ENCODE measurements at places on chromosomes 3 and 15.

DNA sequence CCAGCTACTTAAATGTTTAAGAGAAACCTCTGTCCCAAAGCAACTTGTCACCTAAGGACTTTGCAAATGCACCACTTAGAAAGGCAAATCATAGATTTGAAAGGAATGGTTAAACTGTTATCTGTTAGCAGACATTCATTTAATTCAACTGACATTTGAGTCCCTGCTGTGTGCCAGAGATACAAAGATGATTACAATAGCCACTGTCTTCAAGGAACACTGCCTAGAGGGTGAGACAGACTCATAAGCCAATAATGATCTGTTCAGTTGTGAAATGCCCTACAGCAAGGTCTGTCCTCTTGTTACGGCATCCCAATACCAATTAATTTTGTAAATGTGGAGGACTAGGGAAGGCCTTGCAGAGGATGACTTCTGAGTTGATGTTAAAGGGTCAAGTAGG lies 113.1 kb downstream of the ATG7 start:
- no peak for DNase-seq

DNA sequence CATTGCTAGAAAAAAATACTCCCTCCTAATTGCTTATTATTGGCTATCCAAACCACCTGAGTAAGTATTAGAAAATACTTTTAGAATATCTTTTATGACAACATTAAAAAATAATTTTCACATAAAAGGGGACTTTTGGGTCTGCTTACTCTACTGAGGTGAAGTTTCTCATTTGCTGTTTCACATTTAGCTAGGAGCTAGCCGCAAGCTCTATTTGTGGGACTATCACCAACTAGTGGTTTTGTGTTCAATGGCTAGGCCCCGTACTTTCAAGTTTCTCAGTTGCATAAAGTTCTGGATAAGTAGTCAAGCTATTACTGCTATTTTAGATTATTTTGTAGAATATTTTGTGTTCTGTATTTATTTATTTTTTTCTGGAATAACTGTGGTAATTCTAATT lies 244.2 kb upstream of the SLITRK3 start:
- DNase-seq = no peak

GRCh38 chr15:73225358-73226015 lies 143.3 kb downstream of the HCN4 start:
- DNase-seq = no peak

GRCh38 chr15:101159096-101159935 lies 92.5 kb downstream of the CHSY1 start:
- DNase-seq = no peak

DNA sequence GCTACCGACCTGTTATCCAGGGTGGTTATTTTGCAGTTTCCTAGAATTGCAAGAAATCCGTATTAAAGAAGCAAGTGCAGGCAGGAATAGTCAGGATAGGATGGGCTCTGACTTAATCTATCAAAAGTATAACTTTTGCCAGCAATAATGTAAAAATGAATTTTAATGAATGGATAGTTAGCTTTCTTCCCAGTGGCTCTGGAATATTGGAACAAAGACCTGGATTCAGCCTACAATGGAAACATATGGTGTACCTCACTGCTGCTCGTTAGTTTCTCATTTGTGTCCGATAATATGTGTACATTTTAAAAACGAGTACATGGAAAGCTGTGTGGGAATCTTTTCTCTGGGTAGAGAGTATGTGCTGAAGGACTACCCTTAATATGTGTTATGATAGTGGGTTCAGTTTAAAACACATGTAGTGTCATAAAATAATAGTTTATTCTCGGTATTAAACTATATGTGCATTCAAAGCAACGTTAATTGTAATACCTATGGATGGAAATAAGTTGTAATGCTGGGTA lies 805 bp downstream of the SERPINI1 start:
- no peak for DNase-seq

DNA sequence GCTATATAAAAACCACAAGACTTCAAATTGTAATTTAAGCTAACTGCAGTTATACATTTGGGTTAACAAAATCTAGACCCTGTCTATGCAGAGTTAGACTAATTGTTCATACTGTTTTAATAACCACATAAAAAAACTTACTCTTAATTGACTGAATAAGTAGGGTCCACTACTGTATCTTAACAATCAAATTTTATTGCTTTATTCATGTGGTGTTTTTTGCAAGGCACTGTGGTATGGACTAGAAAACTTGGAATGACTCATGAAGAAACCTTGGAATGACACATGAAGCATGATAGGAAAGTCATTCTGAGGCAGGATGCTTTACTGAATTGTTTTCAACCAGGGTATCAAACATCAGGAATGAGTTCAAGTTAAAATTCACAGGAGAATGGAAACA lies 2.3 kb downstream of the SERP1 start:
- peak; percentile 37 for DNase-seq

GRCh38 chr3:9715764-9716437 lies 12.3 kb downstream of the CPNE9 start:
- DNase-seq = peak; percentile 86

- no peak for DNase-seq
Observed at GRCh38 chr3:54897028-54897711, 30.7 kb downstream of the LRTM1 start.

DNA sequence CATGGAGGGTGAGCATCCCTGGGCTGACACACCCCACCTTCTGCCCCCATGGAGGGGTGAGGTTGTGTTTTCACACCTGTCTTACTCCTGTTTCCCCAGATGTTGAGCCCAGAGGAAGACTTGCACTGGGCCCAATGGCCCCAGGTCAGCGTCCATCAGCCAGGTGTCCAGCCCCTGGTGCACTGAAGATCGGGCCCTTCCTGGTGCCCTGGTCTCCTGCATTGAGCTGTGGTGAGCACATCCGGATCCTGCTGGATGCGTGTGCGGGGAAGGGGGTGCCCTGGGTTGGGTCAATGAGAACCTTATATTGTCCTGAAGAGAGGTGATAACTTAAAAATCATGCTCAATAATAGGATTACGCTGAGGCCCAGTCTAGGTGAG lies 227.3 kb downstream of the SNRPN start:
- DNase-seq = no peak

GRCh38 chr3:68018275-68018674 lies 363.9 kb upstream of the SUCLG2 start:
- no peak for DNase-seq

- no peak for DNase-seq
Observed at GRCh38 chr3:8846176-8846575, 76.8 kb upstream of the OXTR start.

- DNase-seq = no peak
Observed at GRCh38 chr3:160837394-160837980, 81.5 kb downstream of the PPM1L start.

DNA sequence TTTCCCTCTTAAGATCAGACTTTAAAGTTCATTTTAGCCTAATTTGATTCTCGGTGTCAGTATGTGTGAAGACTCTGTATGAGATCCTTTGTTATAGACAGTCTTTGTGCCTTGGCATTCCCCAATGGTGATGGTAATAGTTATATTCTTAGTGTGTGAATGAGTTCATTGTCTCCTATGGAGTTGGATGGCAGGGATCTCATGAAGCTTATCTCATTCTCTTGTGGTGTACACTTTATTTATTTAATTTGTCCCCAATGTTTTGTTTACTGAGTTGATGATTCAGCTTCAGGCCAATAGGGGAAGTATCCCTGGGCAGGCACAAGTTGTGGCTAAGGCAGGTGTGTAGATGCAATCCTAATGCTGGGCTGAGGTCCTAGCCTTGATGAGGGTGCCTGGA lies 222.0 kb upstream of the DPPA4 start:
- no peak for DNase-seq

- DNase-seq = no peak
Observed at GRCh38 chr3:150158943-150159625, 188.4 kb upstream of the PFN2 start.

- no peak for DNase-seq
Observed at GRCh38 chr3:12334786-12335185, 45.9 kb downstream of the PPARG start.

GRCh38 chr3:21421096-21421495 lies 329.9 kb downstream of the ZNF385D start:
- no peak for DNase-seq

DNA sequence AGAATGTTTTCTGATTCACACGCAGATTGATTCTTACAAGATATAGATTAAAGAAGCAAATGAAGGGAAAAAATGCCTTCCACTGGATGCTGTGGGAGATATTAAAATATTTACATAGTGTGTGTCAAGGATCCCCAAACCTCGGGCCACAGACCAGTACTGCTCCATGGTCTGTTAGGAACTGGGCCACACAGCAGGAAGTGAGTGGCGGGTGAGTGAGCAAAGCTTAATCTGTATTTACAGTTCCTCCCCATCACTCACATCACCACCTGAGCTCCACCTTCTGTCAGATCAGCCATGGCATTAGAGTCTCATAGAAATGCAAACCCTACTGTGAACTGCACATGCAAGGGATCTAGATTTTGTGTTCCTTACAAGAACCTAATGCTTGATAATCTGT lies 552.6 kb upstream of the GOLIM4 start:
- DNase-seq = no peak

- no peak for DNase-seq
Observed at GRCh38 chr3:141114816-141115460, 63.8 kb downstream of the SPSB4 start.

- no peak for DNase-seq
Observed at GRCh38 chr3:54556630-54557029, 371.2 kb downstream of the LRTM1 start.

DNA sequence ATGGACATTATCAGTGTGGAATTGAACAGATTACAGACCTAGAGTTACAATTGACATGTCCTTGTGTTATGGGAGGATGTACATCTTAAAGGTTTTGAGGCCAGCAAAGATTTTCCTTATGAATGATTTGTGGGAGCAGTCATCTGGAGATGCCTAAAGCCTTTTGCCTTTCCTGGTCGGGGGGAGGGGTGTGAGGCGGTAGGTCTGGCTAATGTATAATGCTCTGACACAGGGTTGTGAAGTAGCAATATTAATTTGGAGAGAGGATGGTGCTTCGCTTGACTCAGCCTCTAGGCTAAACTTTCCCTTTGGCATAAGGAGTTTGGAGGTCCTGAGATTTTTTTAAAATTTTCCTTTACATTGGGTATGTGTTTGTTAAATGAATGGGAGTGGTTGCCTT lies 23.3 kb downstream of the FBXO22 start:
- no peak for DNase-seq

DNA sequence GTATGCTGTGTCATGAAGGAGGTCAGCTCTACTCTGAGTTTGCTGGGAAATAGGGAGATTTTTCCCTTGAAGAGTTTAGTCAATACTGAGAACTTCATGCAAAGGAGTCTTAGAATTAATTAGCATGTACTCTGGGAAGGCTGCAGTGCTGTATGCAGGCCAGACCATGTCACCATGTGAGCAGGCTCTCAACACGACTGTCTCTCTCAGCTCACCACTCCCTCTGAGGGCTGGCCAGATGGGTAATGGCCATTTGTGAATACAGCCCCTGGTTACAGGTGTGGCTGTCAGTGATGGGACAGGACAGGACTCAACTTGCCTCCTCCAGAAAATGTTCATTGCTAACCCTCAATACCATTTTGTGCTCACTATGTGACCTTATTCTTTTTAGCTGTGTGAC lies 5.1 kb upstream of the CERS3 start:
- no peak for DNase-seq

GRCh38 chr15:71357321-71357732 lies 242.1 kb downstream of the THSD4 start:
- no peak for DNase-seq

DNA sequence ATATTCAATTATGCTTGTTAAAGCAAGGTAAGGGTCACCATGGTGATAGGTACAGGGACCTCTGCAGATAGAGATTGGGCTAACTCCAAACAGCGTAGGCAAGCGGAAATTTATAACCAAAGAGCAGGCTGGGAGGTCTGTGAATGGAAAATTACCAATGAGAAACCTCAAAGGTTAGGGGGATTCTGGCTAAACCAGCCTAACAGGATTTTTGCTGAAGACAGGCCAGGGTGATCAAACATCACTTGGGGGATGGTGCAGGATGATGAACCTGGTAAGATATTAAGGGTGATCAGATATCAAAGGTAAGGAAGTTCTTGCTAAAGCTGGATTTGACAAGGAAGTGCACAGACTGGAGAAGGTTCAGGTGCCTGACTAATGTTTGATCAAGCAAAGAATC lies 35.3 kb upstream of the SNRPN start:
- DNase-seq = no peak

- DNase-seq = no peak
Observed at GRCh38 chr3:152269831-152270734, 1.4 kb downstream of the MBNL1 start.

GRCh38 chr3:56799251-56799882 lies 2.4 kb downstream of the ARHGEF3 start:
- DNase-seq = no peak

GRCh38 chr15:48298914-48299313 lies 32.3 kb upstream of the DUT start:
- DNase-seq = no peak

DNA sequence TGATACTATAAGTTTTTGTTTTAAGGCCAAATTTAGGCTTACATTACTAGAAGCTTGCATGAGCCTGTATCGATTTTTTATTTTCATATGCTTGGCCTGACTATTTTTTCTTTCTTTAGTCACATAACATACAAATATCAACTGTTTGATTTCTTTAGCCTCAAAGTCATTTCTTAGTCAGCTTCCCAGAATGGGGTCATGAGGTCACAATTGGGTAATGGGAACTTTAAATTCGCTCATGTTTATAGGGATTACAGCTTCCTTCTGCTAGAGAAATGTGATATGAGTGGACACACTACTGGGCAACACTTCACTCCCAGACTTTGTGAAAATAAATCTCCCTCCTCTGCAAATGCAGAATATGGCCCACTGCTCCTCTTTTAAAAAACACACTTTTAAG lies 9.1 kb upstream of the TIPARP start:
- DNase-seq = no peak

- no peak for DNase-seq
Observed at GRCh38 chr15:63049783-63050371, 7.3 kb downstream of the TPM1 start.

DNA sequence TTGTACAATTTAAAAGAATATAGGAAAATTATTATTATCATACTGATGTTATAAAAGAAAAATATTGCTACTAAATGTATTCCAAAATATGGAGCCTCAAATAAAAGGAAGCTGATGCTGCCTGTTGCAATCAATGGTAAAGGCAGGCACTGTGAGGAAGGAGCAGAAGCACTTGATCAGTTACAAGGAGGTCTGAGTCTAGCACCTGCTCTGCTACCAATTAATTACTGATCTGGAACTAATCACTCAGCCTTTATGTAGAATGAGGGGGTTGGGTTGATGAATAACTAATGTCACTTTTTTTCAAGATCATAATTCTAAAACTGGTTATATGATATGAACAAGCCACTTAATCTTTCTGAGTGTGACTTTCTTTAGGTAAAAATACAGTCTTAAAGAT lies 5.5 kb downstream of the ADGRG7 start:
- DNase-seq = no peak

DNA sequence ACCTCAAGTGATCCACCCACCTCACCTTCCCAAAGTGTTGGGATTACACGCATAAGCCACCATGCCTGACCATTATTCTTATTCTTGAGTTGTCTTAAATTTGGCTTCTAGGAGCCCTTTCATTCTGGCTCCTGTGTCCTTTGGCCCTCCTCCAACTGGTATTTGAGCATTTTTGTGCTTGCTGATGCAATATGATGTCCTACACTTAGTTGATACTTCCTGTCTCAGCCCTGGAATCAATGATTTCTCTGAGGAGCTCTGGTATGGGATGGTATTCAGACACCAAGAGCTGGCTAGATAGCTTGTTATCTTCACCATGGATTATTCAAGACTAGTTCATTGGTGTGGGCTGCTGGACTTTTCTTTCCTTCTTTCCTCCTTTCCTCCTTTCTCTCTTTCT lies 25.4 kb downstream of the ZNF621 start:
- no peak for DNase-seq

Measured in GM04504 (cell line).